Islet precursor cell (in vitro differentiated cells): ENCODE measurements at places on chromosomes 3 and 15.

GRCh38 chr15:85704720-85705429 is 89.8 kb downstream of the KLHL25 start:
- DNase-seq = no peak

GRCh38 chr15:57953874-57954273 is 111.6 kb downstream of the ALDH1A2 start:
- no peak for DNase-seq

GRCh38 chr3:118942671-118943070 is 92.0 kb downstream of the IGSF11 start:
- DNase-seq = no peak

- no peak for DNase-seq
Observed at GRCh38 chr15:79773128-79773527, 123.7 kb downstream of the MTHFS start.

DNA sequence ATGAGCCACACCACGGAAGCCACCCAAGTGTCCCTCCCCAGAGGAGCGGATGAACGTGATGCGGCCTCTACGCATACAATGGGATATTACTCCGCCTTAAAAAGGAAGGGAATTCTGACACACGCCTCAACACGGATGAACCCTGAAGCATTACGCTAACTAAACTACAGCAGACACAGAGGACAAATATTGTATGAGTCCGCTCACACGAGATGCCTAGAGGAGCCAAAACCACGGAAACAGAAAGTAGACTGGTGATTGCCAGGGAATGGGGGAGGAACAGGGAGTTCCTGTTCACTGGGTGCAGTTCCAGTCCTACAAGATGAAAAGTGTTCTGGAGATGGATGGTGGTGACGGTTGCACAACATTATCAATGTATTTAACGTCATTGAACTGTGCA is 32.7 kb downstream of the SRGAP3 start:
- no peak for DNase-seq

- peak; percentile 41 for DNase-seq
Observed at GRCh38 chr15:67119238-67119846, 53.9 kb downstream of the SMAD3 start.

- DNase-seq = no peak
Observed at GRCh38 chr3:124402791-124403190, 327.5 kb upstream of the UMPS start.

GRCh38 chr15:77611767-77612166 is 20.9 kb downstream of the LINGO1 start:
- DNase-seq = no peak

GRCh38 chr3:63864008-63864964 is 619 bp downstream of the ATXN7 start:
- DNase-seq = peak; percentile 56

DNA sequence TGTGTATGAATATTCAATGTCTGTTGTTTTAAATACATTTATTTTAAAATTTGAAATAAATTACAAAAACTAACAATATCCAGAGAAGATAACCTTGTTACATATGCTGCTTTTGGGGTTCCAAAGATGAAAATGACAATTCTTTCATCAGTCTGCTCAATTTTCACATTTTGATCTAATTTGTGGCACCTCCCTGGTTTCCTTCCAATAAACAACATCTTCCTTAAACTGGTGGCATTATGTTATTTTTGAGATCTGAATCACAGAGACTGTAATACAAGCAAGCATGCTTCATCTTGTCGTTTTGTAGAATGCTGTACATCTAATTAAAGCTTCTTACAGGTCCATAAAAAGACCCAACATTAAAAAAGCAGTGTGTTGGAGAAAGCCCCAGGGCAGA is 2.2 kb upstream of the SNRK start:
- no peak for DNase-seq

DNA sequence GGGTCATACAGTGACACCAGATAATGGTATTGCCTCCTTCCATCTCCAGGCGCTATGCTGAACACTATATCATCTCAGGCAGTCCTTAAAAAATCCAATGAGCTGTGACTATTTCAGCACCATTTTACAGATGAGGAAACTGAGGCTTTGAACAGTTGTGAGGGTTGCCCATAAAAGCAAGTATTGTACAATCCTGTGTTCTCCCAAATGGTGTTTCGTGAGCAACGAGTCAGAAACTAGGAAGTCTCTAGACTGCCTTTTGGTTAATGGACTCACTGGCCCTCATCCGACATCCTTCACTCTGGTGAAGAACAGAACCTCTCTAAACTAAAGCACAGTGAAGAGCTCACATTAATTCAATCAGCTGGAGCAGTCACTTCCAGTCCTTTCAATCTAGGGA is 61.8 kb downstream of the ATP8B4 start:
- DNase-seq = no peak

DNA sequence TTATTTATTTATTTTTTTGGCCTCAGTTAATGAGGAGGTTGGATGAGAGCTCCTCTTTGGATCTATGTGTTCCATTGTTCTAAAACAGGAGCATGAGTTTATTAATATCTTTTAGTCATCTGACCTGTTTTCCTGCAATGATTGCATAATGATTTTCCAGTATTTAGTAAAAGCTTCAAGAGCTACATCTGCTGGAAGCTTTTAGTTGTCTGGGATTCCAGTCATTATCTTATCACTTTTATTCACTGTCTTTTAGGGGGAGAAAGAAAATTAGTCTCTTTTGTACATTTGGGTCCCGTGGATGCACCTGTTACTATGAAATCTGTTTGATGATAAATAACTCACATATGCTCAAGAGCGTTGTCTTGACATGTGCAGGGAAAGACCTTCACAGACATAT is 1270.0 kb downstream of the ROBO1 start:
- DNase-seq = no peak

GRCh38 chr3:101902041-101902440 is 52.7 kb downstream of the NFKBIZ start:
- peak; percentile 74 for DNase-seq

- DNase-seq = peak; percentile 66
Observed at GRCh38 chr15:73922186-73923151, 3.8 kb upstream of the LOXL1 start.

- no peak for DNase-seq
Observed at GRCh38 chr3:141246958-141247301, 15.3 kb downstream of the PXYLP1 start.

DNA sequence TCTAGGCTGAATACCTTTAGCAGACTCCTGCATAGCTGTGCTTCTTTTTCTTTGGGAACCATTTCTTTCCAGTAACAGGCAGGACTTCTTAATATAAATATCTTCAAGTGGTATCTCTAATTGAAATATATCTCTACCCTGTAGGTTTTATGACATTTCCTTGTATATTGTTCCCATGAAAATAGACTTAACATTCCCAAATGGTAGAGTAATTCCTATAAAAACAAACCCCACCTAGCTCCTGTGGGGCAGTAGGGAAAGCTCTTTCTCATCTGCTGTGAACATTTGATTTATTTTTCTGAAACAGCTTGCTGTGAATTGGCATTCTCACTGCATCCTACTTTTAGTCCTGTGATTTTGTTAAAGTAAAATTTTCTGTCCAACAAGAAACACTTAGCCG is 20.8 kb downstream of the SELENOT start:
- no peak for DNase-seq

DNA sequence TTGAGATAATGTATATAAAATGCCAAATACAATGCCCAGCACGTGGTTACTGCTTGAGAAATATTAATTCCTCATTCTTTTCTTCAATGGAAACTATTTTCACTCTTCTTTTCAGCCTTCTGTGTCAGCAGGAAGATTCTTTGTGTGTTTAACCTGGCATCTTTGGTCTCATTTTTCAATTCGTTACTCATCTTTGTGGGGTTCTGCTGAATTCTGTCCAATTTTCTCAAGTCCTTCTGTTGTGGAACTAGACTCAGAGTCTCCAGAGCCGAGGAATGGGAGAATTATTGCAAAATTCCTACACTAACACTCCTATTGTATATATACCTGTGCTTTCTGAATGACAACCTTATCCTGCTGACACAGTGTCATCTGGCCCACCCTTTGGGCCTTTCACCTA is 96.8 kb upstream of the RGMA start:
- DNase-seq = peak; percentile 2

GRCh38 chr3:120435621-120436020 is 15.2 kb downstream of the FSTL1 start:
- no peak for DNase-seq

- DNase-seq = no peak
Observed at GRCh38 chr15:81074773-81075172, 59.3 kb upstream of the CFAP161 start.

GRCh38 chr3:9226326-9226725 is 23.1 kb downstream of the SRGAP3 start:
- peak; percentile 81 for DNase-seq

DNA sequence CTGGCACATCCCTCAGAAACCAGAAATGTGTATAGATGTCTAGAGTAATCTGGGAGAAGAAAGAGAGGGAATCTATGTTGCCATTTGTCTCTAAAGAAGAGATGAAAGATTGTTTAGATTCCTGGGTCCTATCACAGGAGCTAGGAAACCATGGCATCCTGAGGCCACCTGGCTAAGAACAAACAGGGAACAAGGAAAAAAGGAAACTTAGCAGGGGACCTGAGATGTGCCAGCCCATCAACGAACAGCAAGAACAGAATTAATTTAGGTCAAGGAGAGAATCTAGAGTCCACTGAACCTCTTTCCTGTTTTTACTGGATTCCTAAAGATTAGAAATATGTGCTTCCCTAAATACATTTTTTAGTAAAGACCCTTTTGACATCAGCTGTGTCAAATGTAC is 30.3 kb downstream of the IP6K1 start:
- DNase-seq = no peak

- DNase-seq = no peak
Observed at GRCh38 chr15:27585041-27585640, 514.0 kb downstream of the OCA2 start.

DNA sequence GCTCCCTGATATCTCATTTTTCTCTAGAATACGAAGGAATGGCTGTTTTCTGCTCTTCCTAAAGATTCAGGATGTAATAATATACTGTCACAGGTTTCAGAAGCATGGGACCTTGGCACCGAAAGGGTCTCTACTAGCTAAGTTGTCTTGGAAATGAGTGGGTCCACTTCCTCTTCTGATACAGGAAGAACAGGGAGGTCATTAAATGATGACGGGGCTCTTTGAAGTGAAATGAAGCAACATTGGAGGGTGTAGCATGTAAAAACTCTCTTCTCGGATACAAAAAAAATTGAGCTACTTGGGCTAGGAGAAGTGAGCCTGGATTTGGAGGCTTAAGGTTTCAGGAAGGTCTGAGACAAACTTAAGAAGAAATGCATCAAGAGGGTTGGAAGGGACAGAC is 349.8 kb upstream of the TPRG1 start:
- DNase-seq = no peak

DNA sequence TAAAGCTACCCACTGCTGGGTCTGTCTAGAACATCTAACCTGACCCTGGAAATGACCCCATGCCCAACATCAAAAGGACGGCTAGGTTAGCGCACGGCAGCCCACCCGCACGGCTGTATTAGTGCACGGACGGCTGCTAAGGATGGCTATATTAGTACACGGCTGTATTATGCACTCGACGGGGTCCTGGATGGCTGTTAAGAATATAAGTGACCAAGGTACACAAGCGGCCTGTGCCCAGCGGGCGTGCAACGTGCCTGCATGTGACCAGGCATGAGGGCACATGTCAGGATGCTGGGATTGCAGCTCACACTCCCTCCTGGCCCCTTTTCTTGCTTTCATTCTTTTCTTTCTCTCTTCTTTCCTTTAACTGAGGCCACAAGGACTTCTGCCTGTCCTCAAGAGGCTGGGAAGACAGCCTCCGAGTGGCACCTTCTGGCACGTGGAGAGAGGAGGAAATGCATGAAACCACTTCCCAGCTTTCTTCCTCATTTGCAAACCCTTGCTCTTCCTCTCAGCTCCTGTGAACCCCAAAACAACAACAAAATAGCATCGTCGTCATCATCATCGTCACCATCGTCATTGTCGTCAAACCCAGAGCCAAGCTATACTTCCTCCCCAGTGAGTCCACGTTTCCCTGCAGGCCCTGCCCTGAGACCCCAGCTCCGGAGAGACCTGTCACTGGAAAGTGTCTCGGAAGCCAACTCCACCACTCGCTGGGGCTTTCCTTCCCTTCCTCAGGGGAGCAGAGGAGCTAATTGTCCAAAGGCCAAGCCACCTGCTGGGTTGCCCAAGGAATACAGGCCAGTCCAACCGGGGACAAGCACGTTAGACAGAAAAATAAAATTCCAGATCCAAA is 101.8 kb downstream of the CHSY1 start:
- no peak for DNase-seq

GRCh38 chr15:99058421-99058870 is 46.4 kb upstream of the SYNM start:
- DNase-seq = no peak

GRCh38 chr3:160707187-160707794 is 30.3 kb downstream of the ARL14 start:
- DNase-seq = no peak

DNA sequence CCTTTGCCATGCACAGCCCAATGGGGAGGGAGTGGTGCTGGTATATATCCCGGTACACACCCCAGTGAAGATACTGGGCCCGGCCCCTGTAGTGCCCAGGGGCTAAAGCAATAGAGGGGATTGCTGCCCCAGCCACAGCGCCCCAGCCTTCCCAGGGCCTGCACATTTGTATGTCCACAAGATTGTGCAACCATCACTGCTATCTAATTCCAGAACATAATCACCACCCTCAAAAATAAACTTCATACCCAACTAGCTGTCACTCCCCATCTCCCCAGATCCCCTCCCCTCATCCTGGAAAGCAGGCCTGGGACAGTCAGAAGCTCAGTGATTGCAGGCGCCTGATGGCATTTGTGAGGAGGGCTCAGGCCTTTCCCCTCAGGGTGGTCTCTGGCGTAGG is 13.5 kb downstream of the GNAI2 start:
- no peak for DNase-seq

DNA sequence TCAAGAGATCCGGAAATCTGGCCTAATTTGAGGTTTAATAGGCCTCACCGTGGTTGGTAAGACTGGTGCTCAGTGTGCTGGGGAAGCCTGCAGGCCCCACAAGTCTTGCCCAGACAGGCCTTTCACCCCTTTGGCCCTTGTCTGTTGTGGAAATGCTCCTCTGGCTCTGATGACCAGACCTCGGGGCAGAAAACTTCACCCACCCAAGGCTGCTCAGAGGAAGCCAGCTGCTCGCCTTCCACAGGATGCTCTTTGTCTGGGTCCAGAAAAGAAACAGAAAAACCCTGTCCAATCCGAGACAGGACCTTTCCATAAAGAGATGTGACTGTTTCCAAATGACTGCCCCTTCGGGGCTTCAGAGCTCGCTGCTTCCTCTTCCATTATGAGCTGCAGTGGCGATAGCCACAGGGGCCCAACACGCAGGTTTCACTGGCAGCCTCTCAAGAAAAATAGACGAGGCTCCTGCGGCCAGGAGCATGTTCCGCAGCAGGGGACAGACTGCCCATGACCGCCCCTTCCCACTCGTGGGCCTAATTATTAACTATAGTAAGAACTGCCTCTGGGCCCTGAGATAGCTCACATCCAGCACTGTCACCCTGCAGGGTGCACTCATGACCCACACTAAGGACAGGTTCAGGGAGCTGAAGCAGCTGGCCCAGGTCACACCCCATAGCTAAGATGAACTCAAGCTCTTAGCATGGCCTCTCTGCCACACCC is 6.8 kb upstream of the SNX22 start:
- no peak for DNase-seq

- DNase-seq = no peak
Observed at GRCh38 chr3:177352424-177352823, 155.1 kb upstream of the TBL1XR1 start.
